ENCODE measurements at places on chromosomes 1 and 21.

GRCh38 chr1:5650283-5651026, 341.8 kb downstream of the NPHP4 start:
- no peak for DNase-seq

DNA sequence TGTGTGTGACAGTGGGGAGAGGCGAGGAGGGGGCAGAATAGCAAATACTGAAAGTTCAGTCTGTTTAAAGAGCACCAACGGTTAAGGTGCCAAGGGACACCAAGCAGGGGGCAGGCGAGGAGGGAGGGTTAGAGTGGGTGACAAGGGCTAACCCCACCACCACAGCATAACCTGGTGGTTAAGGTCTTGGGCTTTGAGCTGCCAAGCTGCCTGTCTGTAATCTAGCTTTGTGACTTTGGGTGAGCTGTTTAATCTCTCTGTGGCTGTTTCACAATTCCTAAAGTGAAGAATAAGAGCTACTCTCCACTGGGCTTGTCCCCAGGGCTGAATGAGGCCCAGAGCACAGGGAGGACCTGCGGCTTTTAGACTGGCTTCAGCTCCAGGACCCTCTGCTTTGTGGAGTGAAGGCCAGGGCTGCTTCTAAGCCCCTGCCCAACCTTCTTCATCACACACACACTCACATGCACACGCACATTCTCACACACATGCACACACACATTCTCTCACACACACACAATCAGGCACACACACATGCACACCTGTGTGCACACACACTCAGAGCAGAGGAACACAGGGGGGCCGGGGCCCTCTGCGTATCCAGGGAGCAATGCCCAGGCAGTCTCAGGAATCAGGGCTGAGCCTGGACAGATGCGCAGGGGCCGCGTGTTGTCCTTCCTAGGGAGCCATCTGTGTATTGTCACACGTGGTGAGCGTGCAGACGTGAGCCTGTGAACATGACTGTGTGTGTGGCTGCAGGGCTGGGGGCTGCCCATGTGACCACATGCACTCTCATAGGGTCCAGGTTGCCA, 101.6 kb upstream of the TARDBP start:
- DNase-seq = no peak

GRCh38 chr1:59018860-59019259, 235.0 kb upstream of the JUN start:
- DNase-seq = no peak

- DNase-seq = no peak
Observed at GRCh38 chr1:13570924-13571323, 12.7 kb upstream of the PDPN start.

DNA sequence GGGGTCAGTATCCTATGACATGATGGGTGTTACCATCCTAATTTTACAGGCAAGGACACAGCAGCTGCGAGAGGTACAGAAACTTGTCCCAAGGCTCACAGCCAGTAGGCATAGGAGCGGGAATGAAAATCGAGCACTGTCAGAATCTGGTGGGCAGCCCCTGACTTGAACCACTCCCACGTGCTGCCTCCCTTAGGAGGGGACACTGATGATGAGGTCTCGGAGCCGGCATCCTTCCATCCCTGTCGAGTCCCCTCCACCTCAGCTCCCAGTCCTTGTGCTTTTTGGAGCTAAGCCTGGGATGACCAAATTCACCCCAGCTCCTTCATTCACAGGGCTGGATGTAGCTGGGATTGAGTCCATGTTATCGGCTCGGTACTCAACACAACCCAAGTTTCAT, 49.0 kb downstream of the B3GALT5 start:
- DNase-seq = no peak

DNA sequence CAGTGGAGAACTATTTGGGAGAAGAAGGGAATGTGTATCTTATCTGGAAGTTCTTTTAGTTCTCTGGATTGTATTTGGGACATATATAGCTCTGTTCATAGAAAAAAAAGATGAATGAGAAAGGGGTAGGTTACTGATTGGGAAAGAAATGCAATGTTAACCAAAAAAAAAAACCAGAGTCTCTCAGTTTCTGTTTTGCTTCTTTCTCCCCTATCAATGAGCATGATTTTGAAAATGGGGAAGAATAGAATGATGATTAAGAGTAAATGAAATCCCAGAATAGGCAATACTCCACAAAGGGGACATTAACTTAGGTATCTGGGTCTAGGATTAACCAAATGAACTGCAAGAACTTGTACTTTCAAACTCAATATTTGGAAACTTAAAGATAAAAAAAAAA, 92.9 kb downstream of the RHOU start:
- DNase-seq = no peak

DNA sequence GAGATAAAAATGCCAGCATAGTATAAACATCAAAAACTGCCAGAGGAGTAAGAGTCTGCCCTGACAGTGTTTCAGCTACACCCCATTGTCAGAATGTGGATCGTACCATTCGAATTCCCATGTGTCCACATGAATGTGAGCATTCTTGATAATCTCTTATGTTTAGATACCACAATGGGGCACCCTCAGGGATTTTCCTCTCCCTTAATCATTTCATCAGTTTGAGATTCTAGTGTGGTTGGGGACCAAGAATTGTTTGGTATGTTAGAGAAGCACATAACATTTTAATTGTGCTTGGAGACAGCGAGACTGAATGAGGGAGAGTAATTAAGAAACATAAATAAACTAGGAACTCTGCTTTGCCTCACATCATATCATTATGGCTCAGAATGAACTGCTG, 120.2 kb downstream of the ZC3H11B start:
- DNase-seq = no peak

DNA sequence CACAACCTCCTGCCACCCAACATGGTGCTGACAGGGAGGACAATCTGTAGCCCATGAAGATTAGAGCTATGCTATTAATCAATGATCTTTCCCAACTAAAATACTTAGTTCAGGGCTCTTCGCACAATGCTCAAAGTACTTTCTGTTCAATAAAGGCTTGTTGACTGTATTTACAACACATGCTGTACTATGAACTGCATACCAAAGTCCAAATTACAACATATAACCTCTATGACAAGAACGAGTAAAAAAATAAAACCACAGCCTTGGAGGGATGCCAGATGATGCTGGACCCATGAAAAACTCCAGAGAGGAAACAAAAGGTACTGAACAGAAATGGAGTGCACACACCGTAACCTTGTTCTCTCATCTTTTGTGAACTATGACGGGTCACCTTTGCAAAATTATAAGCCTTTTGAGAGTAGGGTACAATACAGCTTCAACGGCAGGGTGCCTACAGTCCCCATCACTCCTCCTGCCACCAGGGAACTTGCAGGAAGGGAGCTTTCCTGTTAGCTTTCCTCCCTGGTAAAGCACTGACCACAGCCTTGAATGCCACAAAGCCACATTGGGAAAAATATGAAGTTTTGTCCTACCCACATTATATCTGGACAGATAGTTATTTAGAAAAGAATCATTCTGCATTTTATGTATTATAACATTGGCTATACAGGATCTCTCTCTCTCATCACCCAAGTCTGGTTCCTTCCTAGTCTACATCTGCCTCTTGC, 175.6 kb downstream of the NRIP1 start:
- no peak for DNase-seq

DNA sequence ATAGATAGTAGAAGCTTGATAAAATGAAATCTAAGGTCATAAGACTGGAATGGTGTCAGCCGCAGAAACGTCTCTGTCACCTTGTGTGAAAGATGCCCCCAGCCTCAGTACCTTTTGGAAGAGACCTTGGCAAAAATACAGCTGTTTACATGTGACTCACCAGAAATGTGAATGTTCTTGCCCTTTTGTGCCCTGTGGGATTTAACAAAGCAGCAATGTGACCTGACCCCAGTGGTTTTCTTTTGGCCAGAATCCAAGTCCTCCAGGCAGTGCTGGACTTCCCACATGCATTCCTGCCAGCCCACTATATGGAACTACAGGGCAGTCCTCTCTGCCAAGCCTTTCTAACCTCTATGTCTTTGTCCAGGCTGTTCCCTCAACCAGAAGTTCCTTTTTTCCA, 27.2 kb upstream of the LRRC8C start:
- DNase-seq = no peak

DNA sequence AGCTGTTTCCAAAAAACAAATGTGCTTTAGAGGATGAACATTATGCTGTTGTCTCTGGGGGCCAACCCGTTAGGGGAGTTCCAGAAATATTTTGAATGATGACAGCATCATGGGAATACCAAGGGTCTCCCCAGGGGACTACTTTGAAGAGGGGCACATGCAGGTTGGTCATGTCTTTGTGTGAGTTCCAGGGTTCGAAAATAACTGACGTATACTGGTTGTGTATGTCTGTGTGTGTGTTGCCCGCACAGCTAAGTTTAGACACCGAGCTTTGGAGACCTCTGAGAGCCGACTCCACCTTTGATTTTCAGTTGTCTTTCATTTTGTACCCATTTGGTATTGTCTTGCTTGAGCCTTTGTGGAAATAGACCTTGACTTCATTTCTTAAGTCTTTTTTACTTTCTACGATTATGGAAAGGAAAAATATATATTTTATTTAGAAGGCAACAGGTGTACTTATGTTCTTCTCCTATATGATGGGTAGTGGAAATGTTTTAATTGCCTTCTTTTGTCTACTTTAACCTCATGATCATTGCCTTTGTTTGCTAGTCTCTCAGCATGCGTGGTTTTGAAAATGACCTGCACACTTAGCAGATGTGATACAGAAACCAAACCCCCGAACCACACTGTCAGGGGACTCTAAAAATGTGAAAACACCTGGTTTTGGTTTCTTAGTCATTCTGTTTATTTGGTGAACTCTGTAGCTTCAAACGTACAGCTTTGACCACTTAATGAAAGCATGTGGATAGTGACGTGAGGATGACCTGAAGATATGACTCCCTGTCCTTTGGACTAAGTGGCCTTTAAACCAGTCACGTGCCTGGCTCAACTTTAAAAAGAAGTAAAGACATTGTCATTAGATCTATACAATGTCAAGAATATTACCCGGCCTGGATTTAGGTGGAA, 56.5 kb downstream of the GALNT2 start:
- DNase-seq = no peak

DNA sequence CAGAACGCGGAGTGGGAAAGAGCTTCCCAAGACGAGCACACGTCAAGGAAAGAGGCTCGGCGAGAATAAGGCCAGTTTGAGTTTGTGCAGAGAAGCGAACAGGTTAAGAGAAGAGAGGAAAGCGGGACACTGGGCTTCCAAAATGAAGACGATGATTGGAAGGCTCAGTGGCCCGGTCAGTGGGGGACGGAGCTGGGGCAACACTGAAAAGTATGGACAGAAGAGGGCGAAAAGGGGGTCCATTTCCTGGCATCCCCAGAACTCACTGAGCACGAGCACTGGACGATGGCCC, 258 bp downstream of the CCT3 start:
- no peak for DNase-seq

- no peak for DNase-seq
Observed at GRCh38 chr1:168470901-168471431, 72.8 kb downstream of the XCL2 start.

- no peak for DNase-seq
Observed at GRCh38 chr1:158126425-158126824, 54.3 kb upstream of the CD1D start.

DNA sequence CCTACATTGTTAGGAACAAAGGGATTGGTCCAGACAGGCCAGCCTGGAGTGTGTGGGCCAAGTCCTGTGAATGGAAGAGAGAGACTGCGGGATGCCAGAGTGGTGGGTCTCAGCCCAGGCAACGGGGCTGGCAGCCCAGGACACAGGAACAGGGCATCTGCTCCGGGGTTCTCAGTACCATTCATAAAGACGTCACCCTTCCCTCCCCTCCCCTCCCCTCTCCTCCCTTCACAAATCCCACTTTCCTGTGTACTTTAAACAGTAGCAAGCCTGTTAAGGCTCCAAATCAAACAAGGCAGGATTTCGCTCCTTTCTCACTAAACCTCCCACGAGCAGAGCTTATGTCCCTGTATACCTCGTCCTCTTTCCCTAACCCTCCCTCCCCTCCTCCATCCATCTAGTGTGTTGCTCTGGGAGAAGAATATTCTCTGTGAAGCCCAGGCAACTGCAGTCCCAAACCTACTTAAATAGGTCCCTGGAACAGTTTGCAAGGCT, 4.2 kb upstream of the PLXNA2 start:
- no peak for DNase-seq

DNA sequence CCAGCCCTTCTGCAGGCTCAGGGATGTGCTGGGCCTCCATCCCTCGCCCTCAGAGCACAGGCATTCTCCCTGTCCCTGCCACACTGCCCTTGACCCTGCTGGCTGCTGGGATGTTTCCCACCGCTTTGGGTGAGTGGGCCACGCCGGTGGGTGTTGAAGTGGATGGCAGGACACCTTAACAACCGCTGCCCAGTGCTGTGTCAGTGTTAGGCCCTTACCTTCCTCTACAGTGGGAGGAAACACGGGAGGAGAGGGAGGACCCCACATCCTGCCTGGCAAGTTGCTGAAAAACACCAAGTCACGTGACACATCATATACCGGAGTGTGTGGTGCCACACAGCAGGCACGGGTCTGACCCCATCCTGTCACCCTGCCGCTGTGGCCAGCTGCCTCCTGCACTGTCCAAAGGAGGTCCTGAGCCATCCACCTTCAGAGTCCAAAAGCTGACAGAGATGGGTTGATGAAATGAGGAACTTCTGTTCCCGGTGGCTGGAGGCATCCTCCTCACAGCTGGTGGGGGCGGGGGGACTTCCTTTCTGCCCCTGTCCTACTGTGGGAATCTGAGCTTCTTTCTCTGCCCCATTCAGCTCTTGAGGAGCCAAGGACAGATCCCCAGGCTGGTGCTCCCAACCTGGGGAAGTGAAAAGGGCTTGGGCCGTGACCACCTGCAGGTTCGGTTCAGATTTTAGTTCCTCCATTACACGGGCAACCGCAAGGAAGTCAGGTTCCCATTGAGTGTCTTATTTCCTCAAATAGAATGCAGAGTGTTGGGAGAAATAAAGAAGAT, 3.2 kb upstream of the THEMIS2 start:
- peak; percentile 51 for DNase-seq

DNA sequence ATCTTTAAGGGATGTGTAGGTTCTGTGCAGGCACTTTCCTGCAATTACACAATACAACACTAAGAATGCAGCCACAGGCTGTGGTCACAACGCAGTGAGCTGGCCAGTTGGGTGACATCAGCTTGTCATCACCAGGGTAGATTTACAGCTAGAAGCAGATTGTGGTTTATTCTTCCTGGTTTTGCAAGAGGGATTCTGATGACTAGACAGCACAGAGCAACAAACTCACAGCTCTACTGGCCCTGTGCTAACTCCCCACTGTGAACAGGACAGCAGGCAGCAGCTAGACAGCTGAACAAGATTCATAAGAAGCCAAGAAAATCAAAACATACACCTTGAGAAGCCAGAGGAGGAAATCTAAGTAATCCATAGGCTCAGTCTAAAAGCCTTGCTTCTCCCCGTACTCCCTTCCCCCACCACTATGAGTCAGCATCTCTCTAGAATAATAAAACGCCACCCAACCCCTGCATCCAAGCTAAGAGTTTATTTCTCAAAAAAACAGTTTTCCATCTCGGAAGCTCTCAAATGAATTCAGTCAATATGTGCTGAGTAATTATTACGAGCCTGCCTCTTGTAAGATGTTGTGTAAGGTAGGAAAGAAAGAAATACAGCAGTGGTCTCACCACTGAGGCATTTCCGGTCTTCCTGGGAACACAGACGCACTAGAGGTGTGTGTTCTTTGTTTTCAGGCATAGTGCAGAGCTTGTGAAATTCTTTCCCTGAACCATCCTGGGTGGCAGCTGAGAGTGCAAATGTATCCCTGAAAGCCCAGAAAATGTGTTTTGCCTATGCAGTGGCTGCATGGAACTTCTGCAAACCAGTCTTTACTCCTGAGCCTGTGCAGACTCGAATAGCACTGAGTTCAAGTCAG, 162.8 kb downstream of the NTPCR start:
- no peak for DNase-seq
